ENCODE measurements at places on chromosomes 4 and X.

- DNase-seq: no peak
Observed at GRCh38 chr4:52665592-52665991, 6.5 kb upstream of the USP46 start.

- DNase-seq: no peak
Observed at GRCh38 chr4:72418458-72418857, 150.6 kb downstream of the ADAMTS3 start.

GRCh38 chr4:184444953-184445309 is 29.4 kb downstream of the IRF2 start:
- DNase-seq: no peak

DNA sequence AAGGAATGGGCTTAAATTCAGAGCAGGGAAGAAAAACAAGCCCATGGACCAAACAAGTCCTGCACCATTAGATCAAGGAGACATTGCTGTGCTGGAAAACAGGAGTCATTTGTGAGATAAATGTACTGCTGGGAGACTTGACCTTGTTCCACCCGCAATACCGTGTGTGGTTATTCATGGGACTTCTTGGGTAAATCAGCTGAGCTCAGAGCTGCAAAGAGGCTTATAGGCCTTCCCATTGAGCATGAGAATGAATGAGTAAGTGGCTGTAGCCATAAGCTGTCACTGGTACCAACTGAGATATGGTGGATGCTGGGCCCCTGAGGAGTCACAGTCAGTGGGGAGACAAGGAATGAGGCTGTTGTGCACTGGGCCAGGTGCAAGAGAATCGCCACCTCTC is 2.3 kb upstream of the CYTL1 start:
- no peak for DNase-seq

- DNase-seq: no peak
Observed at GRCh38 chrX:154785716-154786115, 19.6 kb downstream of the MPP1 start.

Data from stimulated activated CD8-positive, alpha-beta memory T cell treated with anti-CD3 and anti-CD28 coated beads, Interleukin-12 subunit alpha, Interleukin-12 subunit beta, amount 100 ng/mL, for 1 hour (primary cell).